Kidney tubule cell (primary cell): ENCODE measurements at places on chromosomes 2 and 18.

DNA sequence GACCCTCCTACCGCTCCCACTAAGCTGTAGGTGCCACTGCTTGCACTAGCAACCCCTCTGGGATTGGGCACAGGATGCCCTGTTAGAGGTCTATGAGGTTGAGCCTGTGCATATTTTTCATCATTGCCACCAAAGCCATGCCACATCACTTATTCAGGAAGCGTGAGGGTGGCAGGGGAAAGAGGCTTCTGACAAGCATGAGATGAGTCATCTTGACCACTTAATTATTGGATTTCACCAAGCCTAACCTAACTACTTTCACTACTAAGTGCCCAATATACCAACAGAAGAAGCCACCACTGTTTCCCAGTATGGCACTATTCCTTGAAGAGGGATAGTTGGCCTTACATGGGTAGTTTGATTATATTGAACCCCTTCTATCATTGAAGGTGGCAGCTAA is 181.3 kb upstream of the EPHA4 start:
- DNase-seq: peak; percentile 38

GRCh38 chr18:8107426-8107825 is 501.8 kb upstream of the RAB12 start:
- DNase-seq: peak; percentile 86

GRCh38 chr2:24588294-24588693 is 97.2 kb downstream of the NCOA1 start:
- DNase-seq: no peak

- DNase-seq: no peak
Observed at GRCh38 chr2:23042216-23042906, 342.6 kb upstream of the KLHL29 start.

- DNase-seq: no peak
Observed at GRCh38 chr2:13488965-13489364, 772.2 kb downstream of the TRIB2 start.

DNA sequence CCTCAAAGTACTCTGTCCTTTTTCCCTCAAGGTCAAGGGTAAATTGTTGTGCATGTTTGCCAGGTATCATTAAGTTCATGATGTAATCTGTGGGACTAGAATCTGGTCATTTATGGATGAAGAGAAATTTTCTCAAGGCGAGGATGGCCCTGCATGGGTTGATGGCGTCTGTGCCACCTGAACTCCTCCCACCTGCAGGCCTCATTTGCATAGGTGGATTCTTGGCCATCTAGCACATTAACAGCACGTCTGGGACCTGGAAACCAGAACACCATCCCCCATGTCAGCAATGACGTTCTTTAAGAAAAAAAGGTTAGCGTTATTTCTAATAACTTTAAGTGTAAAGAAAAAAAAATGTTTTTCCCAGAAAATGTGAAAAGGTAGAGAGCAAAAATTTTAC is 145.8 kb downstream of the ESCO1 start:
- no peak for DNase-seq

DNA sequence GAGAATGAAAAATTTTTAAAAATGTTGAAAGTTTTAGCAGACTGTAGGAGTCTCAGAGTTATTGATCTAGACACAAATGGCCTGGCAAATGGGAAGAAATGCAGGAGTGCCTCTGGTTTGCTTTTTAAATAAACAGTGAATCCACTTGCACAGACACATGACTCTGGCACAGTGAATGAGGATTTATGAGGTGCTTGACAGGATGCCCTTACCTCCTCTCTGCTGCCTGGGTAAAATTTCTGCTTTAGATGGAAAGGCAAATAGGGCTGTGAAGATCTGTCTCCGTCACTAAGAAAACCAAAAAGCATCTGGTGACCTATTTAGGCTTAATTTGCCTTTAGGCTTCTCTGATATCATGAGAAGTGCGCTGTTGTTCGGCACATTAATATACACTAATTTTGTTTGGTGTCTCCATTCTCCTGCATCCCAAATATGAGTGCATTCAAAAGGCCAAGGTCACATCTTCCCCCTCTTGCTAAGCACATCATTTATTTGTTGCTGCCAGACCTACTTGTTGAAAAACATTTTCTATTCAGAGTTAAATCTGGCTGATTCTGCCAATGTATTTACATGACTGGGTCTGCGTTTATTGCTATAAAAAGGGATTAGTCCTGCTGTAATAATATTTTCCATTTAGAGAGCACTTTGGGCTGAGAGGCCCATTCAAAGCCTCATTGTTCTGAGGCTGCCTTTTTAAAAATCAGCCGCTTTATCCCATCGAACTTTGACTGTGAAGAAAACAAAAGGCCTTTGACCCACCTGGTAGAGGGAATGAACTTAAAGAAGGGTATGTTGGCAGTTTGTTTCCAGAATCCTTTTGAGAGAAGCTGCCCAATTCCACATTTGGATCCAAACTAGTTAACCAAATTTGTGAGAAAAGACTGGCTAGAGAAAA is 94.9 kb downstream of the RNF152 start:
- DNase-seq: no peak

DNA sequence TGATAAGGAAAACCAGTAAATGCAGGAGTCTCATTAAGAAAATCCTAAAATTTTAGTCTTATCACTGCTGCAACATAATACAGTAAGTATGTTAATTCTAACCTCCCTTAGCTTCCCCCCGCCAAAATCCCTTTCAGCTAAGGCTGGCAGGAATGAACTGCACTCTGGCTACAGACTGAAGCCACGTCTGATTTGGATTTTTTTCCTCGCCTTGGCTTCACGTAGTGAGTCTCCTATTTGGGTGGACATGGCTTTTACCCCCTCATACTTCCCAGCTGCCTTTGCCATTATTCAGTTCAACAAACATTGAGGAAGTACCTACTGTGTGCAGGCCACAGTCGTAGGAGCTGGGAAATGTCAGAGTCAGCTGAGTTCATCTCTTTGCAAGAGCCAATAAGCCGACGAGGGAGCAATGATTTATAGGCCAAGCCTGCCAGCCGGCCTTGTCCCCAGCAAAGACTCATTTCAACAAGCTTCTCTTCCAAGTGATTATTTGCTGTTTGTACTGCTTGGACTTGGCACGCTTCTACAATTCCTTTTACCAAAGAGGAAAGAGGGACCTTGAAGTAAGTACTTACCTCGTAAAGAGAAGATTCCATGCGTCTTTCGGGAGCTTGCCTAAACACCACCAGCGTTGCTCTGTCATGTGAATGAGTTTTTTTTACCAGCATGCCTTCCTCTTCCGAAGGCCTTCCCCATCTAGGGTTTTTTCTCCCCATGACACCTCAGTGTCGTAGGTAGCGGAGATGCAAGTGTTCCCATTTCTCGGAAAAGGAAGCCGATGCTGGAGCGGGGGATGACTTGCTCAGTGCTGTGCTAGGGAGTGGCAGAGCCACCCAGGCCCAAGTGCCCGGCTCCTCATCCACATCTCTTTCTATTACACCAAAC is 138.6 kb downstream of the KLHL29 start:
- DNase-seq: peak; percentile 29

- DNase-seq: peak; percentile 44
Observed at GRCh38 chr2:35783723-35784122, 571.9 kb upstream of the CRIM1 start.

DNA sequence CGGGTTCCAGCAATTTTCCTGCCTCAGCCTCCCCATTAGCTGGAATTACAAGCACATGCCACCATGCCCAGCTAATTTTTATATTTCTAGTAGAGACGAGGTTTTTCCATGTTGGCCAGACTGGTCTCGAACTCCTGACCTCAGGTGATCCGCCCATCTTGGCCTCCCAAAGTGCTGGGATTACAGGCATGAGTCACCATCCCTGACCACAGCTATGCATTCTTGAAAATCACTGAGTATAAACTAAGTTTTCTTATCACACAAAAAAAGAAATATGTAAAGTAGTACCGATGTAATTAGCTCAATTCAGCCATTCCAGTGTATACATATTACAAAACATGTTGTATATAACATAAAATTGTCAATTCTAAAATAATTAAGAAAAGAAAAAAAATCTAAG is 232.7 kb downstream of the MBD2 start:
- DNase-seq: peak; percentile 52

- DNase-seq: peak; percentile 38
Observed at GRCh38 chr2:121617042-121617599, 32.1 kb downstream of the CLASP1 start.

GRCh38 chr2:30038419-30038818 is 108.4 kb upstream of the YPEL5 start:
- DNase-seq: no peak

DNA sequence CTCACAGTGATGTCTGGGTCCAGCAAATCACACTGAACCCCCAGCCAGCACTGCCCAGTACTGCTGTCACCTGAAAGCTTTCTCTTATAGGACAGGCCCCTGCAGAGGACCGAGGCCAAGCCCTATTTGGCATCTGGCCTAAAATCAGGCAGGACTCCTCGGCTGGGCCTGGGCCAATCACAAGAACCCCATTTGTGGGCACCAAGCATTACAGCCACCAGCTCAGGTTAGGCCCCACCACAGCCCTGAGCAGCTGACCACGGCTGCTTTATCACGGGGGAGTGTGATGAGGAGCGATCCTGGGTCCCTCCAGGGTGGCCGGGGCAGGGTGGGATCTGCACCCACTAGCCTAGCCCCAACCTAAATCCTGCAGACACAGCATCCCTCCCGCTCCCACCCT is 8.2 kb downstream of the BIN1 start:
- no peak for DNase-seq

- no peak for DNase-seq
Observed at GRCh38 chr18:32209685-32210445, 20.0 kb downstream of the MEP1B start.

DNA sequence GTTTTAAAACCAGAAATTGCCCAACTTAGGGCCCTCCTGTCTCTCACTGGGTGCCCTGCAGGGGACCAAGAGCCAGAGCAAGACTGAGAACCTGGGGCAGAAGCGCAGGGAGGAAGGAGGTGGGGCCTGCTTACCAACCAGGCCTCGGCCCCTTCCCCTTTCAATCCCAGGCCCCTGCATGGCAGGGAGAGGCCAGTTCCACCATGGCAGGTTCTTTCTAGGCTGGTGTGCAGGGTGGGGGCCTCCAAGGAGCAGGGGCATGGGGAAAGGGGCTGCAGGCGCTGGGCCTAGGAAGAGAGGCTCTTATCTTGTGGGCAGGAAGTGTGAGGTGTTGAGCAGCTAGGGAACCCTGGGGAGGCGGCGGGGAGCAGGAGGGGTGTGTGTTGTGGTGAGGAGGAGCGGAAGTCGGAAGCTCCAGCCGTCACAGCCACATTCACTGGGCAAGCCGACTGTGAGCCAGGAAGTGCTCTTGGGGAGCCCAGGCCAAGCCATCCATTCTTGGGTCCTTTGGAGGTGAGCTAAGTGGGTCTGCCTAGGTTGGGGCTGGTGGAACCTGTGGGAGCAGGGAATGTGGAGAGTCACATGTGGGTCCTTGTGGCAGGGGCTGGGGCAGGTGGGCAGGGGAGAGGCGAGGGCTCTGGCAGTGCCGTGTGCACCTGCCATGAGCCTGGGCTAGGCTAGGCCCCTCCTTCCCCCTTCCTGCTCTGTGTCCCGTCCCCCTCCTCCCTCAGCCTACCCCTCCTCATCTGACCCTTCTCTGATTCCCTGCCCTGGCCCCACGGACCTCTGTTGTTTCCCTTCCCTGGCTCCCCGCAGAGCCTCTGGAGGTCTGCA is at the start of gene PSD4:
PSD4 (plus strand) TSS at position 430 of the 834 bp plus-strand sequence. CDS start 8,486 bp downstream, outside the sequence.
- no peak for DNase-seq

DNA sequence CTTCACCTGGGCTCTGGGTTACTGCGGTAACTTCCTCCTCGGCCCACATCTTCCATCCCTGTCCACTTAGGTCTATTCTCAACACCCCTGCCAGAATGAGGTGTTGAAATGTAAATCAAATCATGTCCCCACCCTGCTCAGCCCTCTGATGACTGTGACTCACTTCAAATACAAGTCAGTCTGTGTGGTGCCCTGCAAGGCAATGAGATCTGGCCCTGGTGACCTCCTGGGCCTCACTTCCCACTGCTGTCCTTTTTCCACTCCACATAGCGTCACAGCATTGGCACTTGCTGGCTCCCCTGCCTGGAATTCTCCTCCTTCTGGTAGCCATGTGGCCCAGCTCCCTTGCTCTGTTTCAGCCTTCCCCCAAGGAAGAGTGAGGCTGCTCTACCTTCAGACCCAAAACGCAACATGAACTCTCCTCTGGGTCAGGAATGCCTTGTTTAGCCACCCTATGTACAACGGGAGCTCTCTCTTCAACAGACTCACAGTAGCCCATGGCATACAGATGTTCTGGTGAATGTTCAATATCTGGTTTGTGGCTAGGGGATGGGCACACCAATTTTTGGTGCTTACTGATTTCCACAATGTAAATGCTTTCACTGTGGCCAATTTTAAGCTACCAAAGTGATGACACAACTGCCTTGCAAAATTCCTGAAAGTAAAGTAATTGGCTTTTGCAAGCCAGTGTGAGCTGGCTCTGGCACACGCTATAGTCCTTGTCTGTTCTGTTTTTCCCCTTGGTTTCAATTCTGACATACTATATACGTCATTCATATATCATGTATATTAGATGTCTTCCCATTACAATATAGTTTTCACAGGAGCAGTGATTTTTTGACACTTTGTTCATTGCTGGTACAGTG is 550.3 kb upstream of the HS6ST1 start:
- DNase-seq: no peak

DNA sequence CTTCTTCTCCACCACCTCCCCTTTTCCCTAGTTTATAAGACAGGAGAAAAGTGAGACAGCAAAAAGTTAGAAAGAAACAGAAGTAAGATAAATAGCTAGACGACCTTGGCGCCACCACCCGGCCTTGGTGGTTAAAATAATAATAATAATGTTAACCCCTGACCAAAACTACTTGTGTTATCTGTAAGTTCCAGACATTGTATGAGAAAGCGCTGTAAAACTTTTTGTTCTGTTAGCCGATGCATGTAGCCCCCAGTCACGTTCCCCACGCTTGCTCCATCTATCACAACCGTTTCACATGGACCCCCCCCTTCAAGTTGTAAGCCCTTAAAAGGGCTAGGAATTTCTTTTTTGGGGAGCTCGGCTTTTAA is 1.5 kb upstream of the BUB1 start:
- DNase-seq: no peak

GRCh38 chr2:19140463-19141208 is 217.8 kb downstream of the OSR1 start:
- peak; percentile 92 for DNase-seq

GRCh38 chr2:99451280-99451679 is 38.5 kb downstream of the REV1 start:
- no peak for DNase-seq

DNA sequence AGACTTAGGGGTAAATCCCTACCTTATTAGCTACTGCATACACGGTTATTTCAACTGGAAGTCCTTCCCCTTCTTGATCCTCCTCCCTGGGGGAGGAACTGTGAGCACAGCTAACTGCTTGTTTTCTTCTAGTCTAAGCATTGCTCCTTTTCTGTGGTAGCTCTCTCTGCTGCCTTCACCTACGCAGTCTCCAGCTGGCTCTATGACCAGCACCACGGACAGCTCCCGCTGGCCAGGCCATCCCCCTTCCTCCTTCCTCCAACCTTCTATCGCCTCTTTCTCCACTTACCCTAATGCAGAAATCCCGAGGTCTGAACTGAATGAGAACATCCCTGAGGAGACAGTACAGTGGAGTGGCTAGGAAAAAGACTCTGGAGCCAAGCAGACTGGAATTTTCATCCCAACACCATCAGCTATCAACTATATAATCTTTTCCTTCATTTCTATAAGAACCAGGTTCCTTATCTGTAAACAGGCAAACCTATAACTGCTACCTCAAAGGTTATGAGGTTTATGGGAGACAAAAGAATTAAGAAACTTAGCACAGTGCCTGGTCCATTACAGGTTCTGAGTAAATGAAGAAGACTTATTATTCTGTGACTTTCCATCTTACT is 4.7 kb upstream of the CFAP65 start:
- DNase-seq: peak; percentile 39

- DNase-seq: no peak
Observed at GRCh38 chr2:119857742-119858141, 98.0 kb downstream of the PTPN4 start.

GRCh38 chr18:46213295-46213694 is 109.1 kb downstream of the HAUS1 start:
- no peak for DNase-seq

- DNase-seq: no peak
Observed at GRCh38 chr2:197212344-197213262, 98.0 kb downstream of the ANKRD44 start.
